Pulmonary artery endothelial cell (primary cell): ENCODE measurements at places on chromosomes 12 and 14. TPM values are rescaled to one million over a fixed set of nuclear protein-coding genes. Genes with fewer than 3 reads are reported as not detected.
A peak's percentile ranks its signal among the peaks of the same experiment; 100 is the strongest.

Gene FOXG1
- total RNA-seq: 0.04 and 0.26 TPM in 2 replicates

- no peak for DNase-seq
Observed at GRCh38 chr14:51228890-51229289, 11.2 kb upstream of the TMX1 start.

DNA sequence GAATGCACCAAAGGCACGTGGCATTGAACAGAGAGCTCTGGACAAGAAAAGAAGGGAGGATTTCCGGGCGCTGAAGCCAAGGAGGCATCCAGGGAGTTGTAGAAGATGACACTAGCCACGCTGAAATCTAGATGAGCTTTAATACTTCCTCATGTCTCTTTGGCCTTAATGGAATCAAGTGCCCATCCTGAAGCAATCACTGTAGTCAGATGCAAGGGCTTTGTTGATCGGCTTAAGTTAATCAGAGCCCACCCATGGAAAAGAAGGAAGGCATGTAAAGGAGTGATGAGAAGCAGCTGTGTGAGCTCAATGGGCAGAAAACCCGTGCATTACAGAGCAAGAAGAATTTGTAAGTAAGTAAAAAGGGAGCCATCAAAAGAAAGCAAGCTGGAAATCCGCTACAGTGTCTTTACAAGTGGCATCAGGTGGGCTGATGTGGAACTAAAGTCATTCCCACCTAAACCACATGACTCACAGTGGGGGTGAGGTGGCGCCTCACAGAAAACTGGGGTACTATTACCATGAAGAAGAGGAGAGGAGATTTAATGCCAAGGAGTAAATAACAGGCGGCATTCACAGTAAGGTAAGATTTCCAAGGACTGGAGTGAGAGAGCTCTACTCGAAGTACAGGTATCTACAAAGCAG lies 48.4 kb downstream of the NDUFA12 start:
- DNase-seq: no peak

DNA sequence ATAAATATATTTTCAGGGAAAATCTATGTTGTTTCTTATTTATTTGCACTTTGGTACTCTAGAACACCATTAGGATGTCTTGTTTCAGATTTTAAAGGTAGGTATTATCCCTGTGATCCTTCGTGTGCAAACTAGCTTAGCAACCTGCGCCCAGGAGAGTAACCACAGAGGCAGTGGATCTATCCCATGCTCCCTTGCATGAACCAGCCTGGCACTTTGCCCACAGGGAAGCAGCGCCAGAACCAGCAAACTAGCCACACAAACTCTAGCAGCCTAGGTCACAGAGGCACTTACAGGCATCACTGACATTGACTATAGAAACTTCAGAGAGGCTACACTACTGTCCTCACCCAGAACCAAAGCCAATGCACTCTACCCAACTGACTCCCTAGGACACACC lies 76.1 kb downstream of the TSHR start:
- DNase-seq: no peak

GRCh38 chr14:97944380-97944779 lies 1147.2 kb downstream of the VRK1 start:
- no peak for DNase-seq

Gene TPH2
- 0.14 TPM in 1 of 2 replicates, not detected in the other for total RNA-seq

- no peak for DNase-seq
Observed at GRCh38 chr12:105819549-105819948, 319.2 kb downstream of the NUAK1 start.

GRCh38 chr12:82930301-82930700 lies 243.6 kb downstream of the TMTC2 start:
- DNase-seq: no peak

Gene AGAP2
- total RNA-seq: 0.07 and 0.11 TPM in 2 replicates

Gene LRFN5
- total RNA-seq: 0.14 TPM in 1 of 2 replicates, not detected in the other

Gene CPNE6
- total RNA-seq: not detected in 2 replicates

GRCh38 chr14:101843665-101844064 lies 82.2 kb downstream of the PPP2R5C start:
- DNase-seq: no peak

DNA sequence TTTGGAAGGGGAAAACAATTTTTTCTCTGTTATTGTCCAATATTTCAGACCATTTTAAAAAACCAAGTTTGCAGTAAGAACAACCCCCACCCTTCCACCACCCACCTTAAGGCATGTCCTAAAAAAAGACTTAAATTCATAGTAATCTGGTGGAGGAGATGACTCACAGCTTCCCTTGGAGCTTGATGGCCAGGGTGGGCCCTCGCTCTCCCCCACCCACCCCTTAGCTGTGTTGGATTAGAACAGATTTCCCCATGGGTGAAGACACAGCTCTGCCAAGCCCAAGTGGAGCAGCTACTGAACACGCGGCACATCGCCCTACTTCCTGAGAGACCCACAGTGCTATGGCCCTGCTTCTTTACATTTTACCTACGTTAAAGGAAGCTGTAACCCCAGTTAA lies 140.3 kb downstream of the GCH1 start:
- DNase-seq: no peak

DNA sequence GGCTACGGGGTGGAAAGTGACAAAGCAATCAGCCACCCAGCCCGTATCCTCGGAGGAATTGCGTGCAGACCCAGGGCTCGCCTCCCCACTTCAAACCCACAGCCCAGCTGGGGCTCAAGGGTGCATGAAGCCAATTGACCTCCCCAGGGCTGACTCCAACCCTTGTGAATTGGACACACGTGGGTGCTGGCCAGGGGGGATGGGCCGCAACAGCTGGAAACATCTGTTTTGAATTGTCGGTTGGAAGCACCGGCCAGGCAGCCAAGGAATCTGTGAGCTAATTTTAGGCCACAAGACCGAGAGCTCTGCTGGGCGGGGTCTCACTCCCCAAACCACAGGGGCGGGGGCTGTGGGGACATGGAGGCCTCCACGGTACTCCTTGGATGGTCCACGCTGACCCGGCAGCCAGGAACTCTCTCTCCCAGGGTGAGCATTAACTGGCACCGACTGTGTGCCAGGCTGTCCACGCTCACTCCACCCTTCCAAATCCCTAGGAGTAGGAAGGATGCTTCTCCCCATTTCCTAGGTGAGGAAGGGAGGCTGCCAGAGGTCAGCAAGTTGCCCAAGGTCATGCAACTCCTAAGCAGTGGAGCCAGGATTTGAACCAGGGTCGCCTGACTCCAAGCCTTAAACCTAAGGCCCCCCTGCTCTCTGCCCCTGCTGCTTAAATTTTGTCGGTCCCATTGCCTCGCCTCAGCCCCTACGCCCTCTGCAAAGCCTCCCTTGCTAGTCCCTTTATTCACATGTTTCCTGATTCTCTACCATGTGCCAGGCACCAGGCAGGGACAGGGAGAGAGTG lies 11.9 kb upstream of the TMEM119 start:
- no peak for DNase-seq

DNA sequence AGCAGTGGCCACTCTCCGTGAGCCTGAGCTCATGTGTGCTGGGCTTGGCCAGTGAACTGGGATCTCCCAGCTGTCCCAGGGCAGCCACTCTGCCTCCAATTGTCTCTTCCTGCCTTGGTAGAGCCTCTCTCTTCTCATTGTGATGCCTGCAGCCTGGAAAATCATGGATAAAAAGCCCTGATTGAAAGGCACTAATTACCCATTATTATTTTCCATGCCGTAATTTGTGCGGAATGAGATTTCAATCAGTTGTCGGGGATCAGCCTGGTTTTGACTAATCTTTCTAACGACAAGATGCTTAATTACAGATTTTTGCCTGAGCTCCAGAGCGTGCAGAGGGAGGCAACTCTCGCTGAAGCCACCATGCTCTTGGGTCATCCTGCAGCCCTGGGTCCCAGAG lies 52.7 kb downstream of the ESRRB start:
- DNase-seq: no peak

DNA sequence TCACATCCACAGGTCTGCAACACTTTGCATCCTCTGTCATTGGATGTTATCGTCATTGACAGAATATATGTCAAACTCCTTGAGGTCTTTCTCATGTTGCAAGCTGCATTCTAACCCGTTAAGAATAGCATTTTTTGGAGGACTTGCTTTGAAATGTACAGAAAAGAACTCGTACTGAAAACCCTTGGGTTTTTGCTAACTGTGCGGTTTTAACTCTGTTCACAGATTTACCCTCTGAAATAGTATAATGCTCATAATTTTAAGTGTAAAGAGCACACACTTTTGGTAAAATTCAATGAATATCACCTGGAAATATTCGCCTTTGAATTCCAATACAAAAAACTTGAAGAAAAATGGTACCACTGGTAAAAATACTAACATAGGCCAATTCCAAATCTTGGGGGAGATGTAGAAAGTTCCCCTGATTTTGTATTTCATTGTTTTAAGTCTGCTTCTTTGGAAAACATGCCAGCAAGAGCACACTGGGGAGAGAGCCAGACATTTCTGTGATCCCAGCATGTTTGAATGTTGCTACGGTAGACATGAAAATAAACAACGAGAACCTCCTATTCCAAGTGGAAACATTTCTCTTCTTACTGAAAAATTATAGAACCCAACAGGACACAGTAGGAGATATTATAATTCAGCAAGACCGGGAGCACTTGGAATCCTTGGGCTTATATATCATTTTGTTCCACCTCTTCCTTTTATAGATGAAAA lies 446.0 kb downstream of the AEBP2 start:
- DNase-seq: no peak

DNA sequence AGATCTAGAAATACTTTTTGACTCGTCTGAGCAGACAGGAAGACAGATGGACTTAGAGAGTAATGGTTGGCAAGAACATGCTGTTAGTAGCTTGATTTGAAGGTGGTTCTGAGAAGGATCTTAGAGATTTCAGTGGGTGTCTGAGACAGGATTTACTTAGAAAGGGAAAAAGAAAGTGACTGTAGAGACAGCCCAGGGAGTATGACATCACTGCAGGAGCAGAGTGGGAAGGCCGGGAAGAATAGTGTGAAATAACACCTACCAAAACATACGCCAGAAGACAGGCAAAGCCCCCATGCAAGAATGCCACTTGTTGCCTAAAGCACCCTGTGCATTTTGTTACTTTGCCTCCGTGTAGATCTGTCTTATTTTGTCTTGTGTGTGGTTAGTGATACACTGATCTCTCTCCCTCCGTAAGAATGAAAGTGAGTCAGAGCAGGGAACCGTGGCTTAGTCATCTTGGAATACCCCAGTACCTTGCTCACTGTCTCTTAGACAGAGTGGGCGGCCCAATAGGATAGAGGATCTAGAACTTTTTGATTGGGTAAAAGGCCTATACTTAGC lies 161.3 kb upstream of the IFNG-AS1 start:
- DNase-seq: peak; percentile 13

GRCh38 chr14:68777644-68778043 lies 15.2 kb downstream of the ZFP36L1 start:
- no peak for DNase-seq

Gene HOXC13
- total RNA-seq: not detected in 2 replicates

- DNase-seq: no peak
Observed at GRCh38 chr14:92656306-92657081, 91.9 kb downstream of the LGMN start.

DNA sequence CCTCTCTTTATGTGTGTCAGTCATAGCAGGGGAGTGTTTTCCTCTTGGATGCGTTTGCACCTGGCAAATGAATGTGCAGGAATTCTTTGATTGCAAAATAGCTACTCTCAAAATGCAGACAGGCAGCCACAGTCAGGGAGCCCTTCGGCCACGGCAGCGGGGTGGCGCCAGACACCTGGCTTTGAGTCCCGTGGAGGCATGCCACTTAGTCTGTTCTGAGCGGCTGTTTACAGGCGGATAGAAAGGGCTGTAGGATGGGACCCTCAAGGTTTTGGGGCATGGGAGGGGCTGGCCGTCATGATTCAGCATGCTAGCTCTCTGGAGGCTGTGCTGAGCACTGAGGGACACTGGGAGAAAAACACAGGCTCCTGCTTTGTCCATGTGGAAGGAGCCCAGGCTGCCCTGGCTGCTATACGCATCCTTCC lies 117.1 kb downstream of the SLC25A47 start:
- no peak for DNase-seq

DNA sequence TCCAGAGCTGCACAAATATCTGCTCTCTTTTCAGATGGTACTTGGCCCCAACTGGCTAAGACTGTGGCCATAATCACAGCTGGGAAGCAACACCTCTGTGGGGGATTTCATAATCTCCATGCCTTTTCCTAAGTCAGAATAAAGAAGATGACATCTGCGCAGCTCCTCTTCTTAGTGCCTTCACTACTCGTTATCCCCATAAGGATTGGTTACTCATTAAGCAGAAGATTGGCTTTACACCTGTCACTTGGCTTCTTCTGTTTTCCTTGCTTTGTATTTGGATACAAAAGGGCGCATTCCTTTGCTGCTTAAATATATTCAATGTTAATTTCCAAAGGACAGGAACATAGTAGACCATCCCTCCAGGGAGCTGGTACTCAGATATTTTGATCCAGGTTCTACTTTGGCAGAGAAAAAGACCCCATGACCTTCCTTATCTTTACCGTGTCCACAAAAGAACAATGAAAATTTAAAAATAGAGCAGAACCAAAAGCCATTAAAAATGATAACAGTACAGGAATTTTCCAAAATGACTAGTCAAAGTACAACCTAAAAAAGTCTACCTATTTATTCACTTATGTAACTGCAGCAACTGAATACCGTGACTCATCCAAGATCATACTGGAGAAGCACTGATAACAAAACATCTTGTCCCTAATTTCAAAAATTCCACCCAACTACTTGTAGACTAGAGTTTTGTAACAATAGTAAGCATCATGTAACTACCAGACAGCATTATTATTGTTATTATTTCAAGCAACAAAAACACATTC lies 352.3 kb upstream of the TMPO start:
- no peak for DNase-seq

- DNase-seq: no peak
Observed at GRCh38 chr12:8903646-8904045, 10.7 kb upstream of the PHC1 start.

DNA sequence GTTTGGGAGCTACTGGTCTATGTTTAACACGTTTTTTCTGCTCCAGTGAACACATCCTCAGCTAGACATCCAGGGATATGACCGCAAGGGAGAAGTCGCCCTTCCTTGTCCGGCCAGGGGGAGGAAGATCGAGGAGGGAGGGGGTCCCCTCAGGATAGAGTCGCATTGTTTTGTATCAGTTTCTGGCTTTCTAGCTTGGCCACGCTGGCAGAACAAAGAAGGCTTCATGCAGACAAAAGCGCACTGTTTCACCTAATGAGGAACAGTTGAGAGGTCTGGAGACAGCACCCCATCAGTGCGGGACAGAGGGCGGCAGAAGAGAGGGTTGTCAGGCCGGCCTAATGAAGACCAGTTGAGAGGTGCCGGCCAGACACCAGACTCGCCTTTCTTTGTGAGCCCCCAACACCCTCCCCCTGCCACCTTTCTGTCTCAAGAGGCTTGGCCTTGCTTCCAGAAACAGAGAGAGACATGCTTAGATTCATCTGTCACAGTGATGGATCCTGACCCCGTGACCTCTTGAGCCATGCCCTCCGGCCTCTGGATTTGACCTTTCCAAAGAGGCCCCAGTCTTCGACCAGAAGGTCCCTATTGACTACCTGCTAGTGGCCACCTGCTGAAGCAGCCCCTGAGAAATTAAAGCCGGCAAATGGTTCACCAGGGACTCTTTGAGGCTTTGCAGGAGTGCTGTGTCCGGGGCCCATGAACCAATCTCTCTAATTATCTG lies 254.7 kb upstream of the TBX3 start:
- DNase-seq: no peak

Gene MGP
- total RNA-seq: 56.4 and 196 TPM in 2 replicates
